DMS 273 treated with DMSO at 0.1 percent for 48 hours (cell line): ENCODE measurements at places on chromosomes 5 and 9.

DNA sequence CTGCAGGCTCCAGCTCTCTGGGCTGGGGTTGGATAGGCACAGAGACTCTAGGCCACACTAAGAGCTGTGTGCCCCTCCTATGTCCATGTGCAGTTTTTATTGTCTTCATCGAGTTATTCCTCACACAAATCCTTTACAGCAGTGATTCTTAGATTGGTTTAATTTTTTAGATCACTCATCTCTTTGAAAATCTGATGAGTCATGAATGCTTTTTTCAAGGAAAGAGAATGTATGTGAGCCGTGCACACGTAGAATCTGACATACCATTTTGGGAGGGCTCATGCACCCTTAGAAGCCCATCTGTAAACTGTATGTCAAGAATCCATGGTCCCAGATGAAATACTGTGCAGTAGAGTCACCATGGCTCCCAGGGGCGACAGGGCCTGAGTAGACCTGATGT lies 100.7 kb upstream of the S1PR3 start:
- no peak for DNase-seq

- DNase-seq: no peak
Observed at GRCh38 chr5:171857489-171857876, 71.9 kb downstream of the SMIM23 start.

GRCh38 chr9:94911211-94911610 lies 184.7 kb downstream of the AOPEP start:
- DNase-seq: no peak

- DNase-seq: no peak
Observed at GRCh38 chr5:76175051-76175666, 92.0 kb downstream of the SV2C start.

DNA sequence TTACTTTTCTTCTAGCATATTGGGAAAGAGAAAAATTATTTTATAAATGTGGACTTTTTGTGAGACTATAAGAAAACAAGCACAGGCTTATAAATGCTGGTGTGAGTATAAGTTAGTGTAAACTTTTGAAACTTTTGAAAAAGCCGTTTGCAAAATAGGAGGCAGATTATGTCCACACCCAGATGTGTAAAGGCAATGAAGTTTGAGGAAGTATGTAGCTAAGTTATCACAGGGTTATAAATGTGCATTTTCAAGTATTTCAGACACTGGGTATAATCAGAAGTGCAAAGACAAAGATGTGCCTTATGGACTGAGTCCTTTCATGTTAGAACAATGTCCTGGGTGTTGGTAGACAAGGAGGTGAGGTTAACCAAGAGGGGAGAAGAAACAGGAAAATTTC lies 85.5 kb downstream of the ANXA1 start:
- no peak for DNase-seq

DNA sequence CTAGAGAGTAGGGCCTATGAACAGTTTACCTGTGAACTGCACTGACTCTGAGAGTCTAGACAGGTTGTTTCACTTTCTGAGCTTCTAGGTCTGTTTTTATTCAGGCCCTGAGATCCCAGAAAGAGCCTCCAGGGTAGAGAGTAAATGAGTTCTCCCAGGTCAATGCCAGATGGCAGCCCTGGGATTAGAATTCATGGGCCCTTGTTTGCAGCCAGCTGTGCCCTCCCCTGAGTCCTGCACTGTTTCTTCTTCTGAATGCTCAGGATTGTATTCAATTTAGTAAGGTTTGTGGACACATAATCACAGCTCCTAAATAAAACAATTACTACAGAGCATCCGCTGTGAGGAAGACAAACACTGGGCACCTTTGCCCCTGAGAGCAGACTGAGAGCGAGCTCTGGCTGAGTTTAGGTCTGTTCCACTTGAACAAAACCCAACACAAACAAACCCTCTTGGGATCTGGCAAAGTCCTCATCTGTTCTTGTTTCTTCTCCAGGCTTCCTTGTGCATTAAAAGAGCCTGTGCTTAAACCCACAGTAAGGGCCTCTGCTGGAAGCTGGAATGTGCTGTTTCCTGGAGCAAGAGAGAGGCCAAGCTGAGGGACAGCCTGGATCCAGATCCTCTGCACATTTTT lies 29.9 kb downstream of the FAM219A start:
- DNase-seq: peak; percentile 42

- DNase-seq: no peak
Observed at GRCh38 chr5:153952893-153953292, 85.8 kb downstream of the FAM114A2 start.

GRCh38 chr5:54563083-54563761 lies 45.7 kb downstream of the SNX18 start:
- DNase-seq: no peak
